ENCODE measurements at places on chromosomes 12 and 14.

- DNase-seq: no peak
Observed at GRCh38 chr12:52403561-52403960, 2.6 kb downstream of the KRT82 start.

DNA sequence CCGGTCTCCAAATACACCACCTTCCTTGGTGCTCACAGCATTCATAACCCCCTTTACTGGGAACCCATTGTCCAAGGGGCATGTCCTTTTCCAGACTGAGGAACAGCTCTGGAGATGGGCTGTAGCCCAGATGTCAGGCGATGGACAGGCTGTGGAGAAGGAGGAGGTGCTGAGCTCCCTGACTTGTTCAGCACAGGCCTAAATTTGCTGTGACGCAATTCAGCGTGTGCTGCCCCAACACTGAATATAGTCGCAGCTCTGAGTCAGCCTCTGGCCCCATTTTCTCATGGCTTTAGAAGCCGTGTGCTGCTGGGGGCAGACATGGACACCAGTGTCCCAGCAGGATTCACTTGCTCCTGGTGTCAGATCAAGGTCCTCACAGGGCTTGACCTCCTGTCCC, 269.1 kb downstream of the EMP1 start:
- peak; percentile 48 for DNase-seq

GRCh38 chr12:92657770-92658169, 45.0 kb upstream of the PLEKHG7 start:
- DNase-seq: no peak

DNA sequence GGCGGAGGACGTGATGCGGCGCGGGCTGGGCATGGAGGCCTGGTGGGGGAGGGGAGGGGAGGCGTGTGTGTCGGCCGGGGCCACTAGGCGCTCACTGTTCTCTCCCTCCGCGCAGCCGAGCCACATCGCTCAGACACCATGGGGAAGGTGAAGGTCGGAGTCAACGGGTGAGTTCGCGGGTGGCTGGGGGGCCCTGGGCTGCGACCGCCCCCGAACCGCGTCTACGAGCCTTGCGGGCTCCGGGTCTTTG, 303 bp downstream of the GAPDH start:
- DNase-seq: no peak

GRCh38 chr14:97366400-97366799, 569.2 kb downstream of the VRK1 start:
- no peak for DNase-seq

- DNase-seq: no peak
Observed at GRCh38 chr14:35998303-35998702, 172.2 kb downstream of the BRMS1L start.

DNA sequence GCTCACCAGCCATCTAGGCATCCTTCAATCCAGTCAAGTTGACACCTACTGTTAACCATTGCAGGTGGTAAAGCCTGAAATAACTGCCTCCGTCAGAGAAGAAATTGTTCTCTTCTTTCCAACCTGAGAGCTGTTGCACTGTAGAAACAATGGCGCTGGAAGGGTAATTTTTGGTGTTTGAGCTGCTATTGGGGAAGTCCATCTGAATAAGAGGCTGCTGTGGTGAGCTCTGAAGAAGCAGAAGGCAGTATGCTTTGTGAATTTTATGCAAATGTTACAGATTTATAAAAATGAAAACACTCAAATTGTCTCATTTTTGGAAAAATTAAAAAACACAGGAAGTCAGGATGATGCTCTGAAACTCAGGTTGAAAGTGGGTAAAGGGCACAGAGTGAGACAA, 60.2 kb downstream of the SNAPC1 start:
- DNase-seq: no peak

GRCh38 chr12:78118036-78118435, 287.3 kb downstream of the NAV3 start:
- DNase-seq: peak; percentile 21

- no peak for DNase-seq
Observed at GRCh38 chr14:20675669-20676068, 8.7 kb upstream of the RNASE4 start.

- DNase-seq: no peak
Observed at GRCh38 chr12:132754160-132754932, 7.3 kb downstream of the ANKLE2 start.

GRCh38 chr14:93991212-93991611, 5.9 kb upstream of the CCDC197 start:
- DNase-seq: no peak

DNA sequence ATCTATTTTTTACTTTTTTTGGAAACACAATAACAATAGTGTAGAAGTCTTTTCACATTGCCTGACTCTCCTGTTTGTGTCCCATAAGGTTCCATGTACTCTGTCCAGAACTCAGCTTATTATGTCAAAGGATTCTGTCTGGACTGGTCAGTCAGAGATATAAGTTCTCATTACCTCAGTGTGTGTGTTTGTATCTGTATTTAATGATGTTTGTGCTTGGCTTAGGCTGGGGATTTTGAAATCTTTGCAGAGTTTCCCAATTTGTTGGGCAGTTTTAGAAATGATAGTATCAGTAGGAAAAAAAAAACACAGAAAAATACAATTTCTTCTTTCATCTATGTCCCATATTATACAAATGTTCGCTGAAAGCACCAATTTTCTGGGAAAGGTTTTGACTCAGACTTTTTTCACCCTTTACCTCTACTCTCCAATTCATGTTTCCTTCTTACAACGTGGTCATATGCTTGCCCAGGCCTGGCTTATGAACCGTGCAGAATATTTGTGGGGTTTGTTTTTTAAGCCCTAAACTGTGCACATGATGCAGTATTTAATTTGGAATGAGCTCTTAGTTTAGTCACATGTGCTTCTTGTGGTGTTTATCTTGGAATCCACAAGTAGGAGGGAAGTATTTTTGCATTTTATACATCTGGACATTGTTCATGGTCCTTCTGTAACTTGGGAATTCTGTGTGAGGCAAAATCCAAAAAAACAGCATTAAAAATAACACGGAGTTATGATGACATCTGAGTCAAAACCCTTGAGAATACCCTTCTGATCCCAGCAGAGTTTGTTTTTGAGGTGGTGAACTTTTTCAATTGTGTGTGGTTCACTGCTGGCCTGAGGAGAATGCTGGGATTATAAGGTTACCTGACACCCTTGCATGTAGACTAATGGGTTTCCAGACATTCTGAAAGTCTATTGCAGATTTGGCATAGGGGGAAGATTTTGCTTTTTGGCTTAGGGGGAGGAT, 121.2 kb downstream of the RAD51B start:
- DNase-seq: peak; percentile 92

- DNase-seq: no peak
Observed at GRCh38 chr12:27614866-27615265, 81.4 kb upstream of the REP15 start.

DNA sequence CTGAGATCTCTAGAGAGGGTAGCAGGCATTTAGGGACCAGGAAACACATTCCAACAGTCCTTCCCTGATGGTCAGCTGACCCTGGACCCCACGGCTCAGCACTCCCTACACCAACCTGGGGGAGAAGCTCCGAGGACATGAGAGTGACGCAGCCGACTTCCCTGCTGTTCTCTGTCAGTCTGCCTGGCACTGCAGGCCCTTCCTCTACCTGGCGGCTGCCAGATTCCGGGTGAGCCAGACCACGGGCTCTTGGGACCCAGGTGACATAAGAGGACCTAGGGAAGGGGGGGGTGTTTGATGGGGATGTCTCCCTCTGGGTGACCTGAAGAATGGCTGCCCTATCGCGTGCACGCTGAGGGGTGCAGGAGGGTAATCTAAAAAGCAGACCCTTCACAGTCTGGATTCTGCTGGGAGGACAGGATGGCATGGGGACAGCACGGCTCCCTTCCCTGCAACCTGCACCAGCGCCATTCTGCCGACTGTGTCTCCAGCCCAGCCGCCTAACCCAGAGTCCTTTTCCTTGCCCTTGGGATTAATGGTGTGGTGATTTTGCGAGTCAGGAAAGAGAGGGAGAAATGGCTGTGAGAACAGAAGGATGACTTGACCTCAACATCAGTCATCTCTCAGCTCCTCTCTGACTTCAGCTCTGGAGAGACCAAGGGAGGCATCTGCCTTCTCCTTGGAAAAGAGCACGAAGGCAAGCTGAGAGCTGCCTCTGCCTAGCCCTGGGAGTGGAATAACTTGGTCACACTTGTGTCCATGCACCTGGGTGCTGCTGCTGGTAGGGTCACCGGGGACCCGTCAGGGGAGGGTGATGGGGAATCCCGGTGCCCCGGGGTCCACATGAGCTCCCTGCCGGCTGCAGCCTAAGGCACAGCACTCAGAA, 158.5 kb downstream of the CALM1 start:
- no peak for DNase-seq

- DNase-seq: peak; percentile 20
Observed at GRCh38 chr12:86914721-86915120, 658.5 kb upstream of the MGAT4C start.

GRCh38 chr12:117724543-117724942, 244.2 kb downstream of the KSR2 start:
- DNase-seq: peak; percentile 40

DNA sequence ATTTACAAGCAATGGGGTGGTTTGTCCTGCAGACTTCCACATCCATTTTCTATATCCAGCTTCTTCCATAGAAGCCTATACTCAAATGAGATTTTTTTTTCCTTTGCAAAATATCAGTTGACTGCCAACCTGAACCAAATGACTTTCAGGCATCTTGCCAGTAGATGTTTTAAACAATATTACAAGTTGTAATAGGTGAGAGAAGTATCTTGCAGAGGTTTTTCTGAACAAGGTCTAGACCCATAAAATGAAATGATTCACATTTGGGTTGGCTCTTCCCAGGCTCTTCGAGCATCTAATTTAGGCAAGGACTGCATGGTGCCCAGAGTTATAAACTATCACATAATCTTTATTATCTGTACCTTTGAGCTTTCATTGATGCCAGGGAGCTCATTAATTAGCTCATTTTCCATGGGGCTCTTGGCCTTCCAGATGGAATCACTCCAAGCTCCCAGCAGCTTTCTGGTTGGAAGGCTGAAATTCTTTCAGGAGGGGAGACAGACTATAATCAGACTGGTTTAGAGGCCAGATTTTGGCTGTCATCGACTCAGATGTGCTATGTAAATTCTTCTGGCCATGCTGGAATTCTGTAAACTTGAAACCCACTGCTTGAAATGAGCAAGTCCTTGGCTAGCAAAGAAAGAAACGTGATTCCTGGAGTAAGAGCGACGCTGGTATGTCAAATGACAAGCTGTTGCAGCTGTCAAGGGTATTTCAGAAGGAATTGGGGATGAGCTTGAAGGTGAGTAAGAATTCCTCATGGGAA, 32.2 kb upstream of the DICER1 start:
- DNase-seq: peak; percentile 15

DNA sequence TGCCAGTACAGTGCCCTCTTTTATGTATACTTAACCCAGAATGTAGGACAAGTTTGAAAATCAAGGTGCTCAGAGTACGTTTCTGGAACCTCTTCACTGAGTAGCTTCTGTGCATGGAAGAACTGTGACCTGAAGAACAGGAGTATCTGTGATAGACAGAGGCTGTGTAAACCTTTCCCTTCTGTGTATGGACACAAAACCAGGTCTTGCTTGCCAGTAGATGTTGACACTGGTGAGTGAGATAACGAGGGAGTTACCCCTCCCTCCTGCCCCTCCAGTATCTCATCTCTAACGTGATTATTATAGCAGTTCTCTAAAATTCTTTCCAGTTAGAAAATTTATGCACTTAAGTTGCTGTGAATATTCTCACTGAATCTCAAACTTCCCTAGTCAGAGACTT, 170.8 kb downstream of the RPL10L start:
- DNase-seq: no peak

- DNase-seq: peak; percentile 55
Observed at GRCh38 chr14:99038431-99038820, 233.6 kb downstream of the BCL11B start.

GRCh38 chr12:45986641-45987339, 3.6 kb downstream of the SCAF11 start:
- no peak for DNase-seq

- DNase-seq: no peak
Observed at GRCh38 chr14:99674776-99675381, 9.2 kb upstream of the CYP46A1 start.

GRCh38 chr14:46322730-46323403, 328.7 kb downstream of the RPL10L start:
- no peak for DNase-seq

GRCh38 chr12:64240781-64241180, 18.7 kb upstream of the KICS2 start:
- DNase-seq: peak; percentile 46

GRCh38 chr14:44988694-44989093, 26.7 kb downstream of the TOGARAM1 start:
- no peak for DNase-seq

DNA sequence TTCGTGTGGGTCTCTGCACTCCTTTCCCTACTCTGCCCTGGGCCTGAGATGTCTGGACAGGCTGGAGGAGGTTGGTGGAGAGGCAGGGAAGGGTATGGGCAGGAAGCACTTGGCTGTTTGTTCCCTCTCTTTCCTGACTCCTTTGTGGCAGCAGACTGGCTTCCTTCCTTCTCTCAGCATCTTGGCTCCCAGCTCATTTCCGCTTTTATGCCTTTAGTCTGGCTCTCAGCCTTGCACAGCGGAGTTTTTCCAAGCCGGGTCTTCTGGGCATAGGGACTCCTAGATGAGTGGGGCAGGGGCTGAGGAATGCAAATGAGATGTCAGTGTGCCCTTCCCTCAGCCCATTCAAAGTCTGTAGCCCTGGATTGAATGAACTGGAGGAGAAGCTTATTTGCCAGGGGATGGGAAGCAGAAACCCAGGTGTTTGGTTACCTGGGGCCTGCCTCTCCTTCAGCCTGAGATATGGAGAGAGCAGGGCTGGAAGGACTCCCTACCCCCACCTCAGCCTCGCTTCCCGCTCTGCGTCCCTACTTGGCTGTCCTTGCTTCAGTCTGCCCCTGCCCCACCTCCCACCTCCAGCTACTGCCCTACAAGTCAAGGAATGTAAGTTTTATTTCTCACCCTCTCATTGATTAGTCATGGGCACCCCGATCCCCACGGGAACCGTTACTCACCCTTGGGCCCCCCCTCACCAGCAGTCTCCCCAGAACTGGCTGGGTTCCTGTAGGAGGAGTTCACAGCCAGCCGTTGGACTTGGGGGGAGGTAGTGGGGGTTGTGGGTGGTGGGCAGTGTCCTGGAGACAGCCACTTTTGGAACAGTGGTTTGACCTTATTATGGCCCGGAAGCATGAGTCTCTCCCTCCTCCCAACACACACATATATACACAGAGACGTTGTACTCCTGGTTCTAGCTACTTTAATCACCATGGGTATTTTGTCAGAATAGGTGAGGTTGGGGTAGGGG, 9.3 kb upstream of the ITGA5 start:
- peak; percentile 84 for DNase-seq

DNA sequence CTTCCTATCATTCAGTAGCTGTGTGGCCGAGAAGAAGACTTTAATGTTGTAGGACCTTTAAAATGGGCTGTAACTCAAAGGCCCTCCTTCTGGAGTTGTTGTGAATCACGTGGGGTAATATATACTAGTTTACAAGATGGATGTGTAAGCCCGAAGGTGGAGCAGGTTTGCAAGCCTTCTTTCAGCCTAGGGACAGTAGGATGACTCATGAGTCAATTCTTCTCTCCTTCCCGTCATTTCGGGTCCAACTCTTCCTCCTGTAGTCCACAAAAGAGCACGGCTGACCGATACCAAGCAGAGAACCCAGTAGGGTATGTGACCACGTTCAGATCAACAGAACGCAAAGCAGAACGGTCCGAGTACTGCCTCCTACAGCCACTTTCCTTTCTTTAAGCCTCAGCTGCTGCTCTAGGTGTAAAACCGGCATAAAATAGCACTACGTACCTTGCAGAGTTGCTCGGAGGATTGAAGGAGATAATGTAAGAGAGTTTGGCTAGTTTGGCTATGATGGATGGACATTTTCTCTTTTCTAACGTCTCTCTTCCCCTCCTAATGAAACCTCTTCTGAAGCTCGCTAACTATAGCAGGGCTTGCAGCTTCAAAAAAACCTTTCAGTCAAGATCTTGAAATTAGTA, 1.3 kb upstream of the RASSF3 start:
- DNase-seq: peak; percentile 28
